ENCODE measurements at places on chromosomes 4 and X. TPM values are rescaled to one million over a fixed set of nuclear protein-coding genes. Genes with fewer than 3 reads are reported as not detected.

Gene PF4V1
- 0.72 TPM for total RNA-seq

Gene TLR2
- 11.3 TPM for total RNA-seq

Gene UGT8
- total RNA-seq, result 0.68 TPM

Gene SEC31A
- total RNA-seq, result 174 TPM

DNA sequence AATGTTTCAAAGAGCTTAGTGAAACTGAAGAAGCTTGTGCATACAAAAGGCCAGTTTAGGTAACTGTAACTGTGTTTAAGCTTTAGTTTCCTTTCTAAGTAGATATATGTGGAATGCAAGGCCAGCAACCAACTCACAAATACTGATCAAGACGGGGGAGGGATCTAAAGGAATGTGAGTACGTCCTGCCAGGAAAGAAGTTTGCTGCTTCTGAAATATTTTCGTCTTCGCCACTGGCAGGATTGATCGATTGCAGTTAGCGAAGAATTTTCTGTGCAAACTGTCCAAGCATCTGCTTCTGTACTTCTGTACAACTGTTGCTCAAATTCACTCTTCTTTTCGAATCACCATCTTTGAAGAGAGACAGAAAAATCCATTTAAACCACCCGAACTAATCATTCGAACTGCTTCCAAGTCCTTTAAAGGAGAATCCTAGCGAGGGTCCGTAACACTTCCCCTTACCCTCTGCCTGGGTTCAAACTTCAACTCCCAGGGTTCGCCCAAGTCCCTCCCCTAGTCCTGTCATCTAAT is 373 bp upstream of the INTS6L start:
- DNase-seq, result peak; percentile 30

- DNase-seq, result no peak
These were observed 142.8 kb upstream of the RPL34 start for GRCh38 chr4:108477527-108478108.

Measured in RPMI7951 (cell line).